ENCODE measurements at places on chromosomes 16 and 17.

DNA sequence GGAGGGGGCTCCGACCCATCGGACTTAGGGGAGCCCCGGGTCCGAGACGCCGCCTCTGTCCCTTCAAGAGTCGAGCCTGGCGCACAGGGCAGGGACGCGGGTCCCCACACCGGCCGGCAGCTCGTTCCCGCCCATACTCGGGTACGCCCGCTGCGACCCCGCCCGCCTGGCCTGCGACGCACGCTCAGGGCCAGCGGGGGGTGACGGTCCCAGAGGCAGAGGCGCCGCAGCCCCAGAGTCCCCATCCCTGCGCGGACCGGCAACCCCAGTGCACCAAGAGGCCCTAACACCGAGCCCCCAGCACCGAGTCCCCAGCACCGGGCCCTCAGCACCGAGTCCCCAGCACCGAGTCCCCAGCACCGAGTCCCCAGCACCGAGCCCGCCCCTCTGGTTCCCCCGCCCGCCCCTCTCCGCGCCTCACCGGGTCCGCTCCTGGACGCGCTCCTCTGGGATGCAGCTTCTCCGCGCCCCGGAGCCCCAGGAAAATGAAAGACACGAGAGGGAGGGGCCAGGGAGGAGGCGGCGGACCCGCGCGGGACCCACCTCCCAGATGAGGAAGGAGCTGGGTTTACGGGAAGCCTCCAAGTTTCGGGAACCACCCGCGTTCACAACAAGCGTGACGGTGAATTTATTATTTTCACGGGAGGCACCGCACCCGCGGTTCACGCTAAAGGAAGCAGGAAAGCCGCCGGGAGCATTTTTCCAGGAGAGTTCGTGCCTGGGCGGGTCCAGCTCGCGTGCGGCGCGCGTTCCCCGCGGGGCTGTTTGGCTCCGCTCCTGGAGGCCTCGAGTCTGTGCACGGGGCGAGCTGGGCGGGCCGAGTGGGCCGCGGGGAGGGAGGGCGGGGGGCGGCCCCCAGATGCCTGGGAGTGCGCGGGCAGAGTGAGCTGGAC lies at the start of gene SECTM1:
SECTM1 (minus strand) TSS at position 488 of the 893 bp plus-strand sequence. CDS start 6,526 bp downstream, outside the sequence.
- DNase-seq = no peak

GRCh38 chr17:40283662-40284061 lies 4.0 kb upstream of the CDC6 start:
- DNase-seq = no peak

- no peak for DNase-seq
These were observed 5.7 kb downstream of the HOXB2 start for GRCh38 chr17:48539177-48539576.

DNA sequence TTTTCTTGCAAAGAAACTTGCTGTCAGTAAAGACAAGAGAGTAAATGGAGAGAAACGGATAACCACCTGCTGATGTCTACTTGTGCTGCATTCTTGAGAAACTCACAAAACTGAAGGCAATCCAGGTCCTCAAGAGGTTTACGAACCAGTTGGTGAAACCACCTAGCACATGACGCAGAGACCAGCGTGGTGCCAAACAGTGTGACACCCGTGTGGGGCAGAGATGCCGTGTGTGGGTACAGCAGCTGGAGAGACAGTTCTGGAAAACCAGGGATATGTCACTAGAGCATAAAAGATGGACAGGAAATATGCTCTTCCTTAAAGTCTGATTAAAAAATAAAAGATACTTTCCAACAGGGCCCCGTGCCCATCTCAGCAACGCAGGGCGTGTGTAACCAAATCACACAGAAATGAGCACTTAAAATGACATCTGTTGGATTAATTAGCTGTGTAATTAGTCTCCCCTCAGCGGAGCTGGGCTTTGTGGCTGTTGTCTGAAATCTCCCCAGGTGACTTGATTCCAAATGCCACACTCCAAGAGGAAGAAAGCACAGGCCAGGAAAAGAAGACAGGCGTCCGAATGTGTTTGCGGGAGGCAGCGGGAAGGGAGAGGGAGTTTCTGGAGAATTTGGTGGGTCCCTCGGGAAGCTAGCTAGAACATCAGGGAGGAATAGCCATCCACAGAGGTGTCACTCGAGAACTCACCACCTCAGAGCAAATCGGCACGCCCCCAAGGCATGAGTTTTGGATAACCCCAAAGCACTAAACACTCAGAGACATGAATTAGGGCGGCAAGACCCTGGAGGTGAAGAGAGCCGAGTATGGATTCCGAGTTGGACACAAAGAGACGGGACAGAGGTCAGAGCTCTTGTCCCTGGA lies 109.8 kb downstream of the ZFHX3 start:
- DNase-seq = no peak

GRCh38 chr16:5442054-5442453 lies 344.5 kb upstream of the EEF2KMT start:
- no peak for DNase-seq

DNA sequence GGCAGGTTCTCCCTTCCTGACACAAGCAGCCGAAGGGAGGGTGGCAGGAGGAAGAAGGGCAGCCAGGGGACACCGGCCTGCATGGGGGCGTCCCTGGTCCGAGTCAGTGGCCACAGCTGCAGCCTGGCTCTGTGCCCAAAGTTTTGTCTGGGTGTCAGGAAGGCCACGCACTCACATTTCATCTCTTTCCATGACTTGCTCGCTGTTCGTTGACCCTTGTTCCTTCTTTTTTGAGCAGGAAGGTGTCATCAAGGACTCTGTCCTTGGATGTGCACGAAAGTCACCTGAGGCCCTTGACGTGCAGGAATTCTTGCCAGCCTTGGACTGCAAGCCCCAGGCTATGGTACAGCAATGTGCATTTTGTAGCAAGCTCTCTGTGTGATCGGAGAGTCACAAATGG lies 93.3 kb downstream of the TNFRSF13B start:
- DNase-seq = no peak

GRCh38 chr16:48277158-48277557 lies 29.8 kb upstream of the ABCC11 start:
- no peak for DNase-seq

GRCh38 chr17:1627182-1627981 lies 1.3 kb downstream of the SLC43A2 start:
- no peak for DNase-seq

DNA sequence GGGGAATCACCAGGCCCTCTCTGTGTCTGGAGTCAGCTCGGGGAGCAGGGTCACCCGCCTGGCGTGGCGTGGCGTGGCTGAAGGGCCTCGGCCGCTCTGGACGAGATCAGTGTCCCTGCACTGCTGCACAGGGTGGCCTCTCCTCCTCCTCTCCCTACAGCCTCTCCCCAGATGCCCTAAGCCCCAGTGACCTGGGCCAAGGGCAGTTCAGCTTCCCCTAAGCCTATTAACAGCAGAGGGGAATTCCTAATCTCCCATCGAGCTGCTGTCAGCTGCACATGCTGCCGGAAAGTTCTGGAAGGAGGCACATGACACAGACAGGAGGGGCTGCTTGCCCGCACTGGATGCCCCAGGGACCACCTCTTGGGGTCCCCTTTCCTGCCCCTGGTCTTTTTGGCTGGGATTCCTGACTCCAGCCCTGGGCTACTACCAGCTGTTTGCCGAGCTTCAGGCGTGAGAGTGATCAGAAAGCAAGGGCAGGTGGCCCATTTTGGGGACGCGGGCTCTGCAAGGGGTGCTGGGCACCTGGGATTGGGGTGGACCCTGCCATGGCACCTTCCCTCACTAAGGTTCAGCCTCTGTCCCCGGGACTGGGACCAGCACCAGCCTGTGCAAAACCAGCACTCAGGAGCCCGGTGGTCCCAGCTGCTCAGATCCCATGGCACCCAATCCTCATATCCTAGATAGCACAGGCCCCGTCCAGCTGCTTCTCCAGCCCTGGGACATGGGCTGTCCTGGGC lies 794 bp downstream of the PDE6G start:
- DNase-seq = no peak

DNA sequence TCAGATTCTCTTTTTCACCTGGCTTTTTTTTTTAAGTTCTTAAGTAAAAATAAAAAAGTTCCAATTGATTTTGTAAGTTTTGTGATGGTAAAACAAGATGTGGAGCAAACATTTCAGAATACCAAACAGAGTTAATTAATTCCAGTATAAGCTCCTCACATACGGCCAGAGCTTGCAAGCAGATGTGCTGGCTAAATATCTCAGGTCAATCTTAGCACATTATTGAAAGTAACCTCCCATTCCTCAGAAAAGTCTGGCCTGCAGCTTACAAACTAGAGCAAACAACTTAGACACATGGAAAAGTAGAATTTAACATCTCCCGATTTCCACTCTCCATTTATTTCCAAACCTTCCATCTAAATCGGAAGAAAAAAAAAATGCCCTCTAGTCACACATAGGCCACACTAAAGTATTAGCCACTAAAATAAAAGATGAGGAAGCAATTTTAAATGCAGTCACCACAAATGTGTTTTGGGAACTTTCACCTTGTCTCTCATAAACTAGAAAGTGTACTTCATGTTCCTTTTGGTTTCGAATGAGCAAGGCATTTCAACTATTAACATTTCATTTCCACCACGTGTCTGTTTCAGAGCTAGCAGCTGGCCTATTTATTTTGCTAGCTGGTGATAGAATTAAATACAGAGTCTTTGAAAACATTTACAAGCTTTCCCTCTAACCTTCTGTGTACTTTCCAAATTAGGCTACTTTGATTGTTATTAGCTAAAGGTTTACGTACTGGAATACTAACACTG lies 143.3 kb downstream of the STX8 start:
- DNase-seq = no peak

GRCh38 chr17:55157165-55157564 lies 107.6 kb upstream of the HLF start:
- no peak for DNase-seq

DNA sequence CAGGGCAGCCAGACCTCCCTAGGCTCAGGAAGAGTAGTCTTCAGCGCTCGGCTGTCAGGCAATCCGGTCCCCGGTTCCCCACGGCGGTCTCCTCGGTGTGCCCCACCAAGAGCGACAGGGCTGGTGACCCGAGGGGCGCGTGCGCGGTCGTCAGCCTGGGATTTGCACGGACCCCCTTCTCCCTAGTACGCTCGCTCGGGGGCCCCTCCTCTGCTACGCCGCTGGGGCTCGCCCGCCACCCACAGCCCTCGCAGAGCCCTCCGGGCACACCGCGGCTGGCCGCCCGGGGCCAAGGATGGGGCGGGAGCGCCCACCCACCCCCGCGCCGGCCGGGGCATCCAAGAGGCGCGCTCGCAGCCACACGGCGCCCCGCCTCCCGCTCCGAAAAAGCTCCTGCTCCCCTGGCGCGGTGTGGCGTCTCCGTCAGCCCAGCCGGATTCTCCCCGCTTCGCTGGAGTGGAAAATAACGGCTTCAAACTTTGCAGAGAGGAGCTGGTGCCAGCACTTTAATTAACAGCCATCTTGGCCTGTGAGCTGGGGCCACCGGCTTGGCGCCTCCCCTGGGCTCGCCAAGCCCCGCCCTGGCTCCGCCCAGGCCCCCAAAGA lies 2.1 kb upstream of the C1QL1 start:
- no peak for DNase-seq

GRCh38 chr16:35862242-35862641 lies 2402.8 kb downstream of the TP53TG3F start:
- no peak for DNase-seq

DNA sequence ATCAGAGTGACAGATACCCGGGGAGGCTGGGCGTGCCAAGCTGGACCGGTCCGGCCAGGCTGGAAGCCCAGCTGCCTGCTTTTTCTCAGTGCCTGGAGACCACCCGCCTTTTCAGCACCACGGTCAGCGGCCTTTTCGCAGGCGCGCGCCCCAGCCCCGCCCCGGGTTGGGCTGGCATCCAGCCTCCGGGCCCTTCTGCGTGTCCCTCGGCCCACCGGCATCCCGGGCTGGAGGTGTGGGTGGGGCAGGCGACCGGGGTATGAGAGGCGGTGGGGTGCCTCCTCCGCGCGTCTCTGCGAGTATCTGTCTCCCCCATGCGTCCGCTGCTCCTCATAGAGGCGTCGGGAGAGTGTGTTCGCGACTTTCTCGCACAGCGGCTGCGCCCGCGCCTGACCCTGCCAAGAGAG lies 102.5 kb downstream of the MRM1 start:
- peak; percentile 43 for DNase-seq

Data from activated T-cell treated with anti-CD3 and anti-CD28 coated beads for 48 hours (primary cell).